ENCODE measurements at places on chromosomes 12 and 14. TPM values are rescaled to one million over a fixed set of nuclear protein-coding genes. Genes with fewer than 3 reads are reported as not detected.
A peak's percentile ranks its signal among the peaks of the same experiment; 100 is the strongest.

GRCh38 chr14:61347826-61348443 is 26.6 kb downstream of the PRKCH start:
- no peaks in the 10 kb centered on the region for H3K27me3 ChIP-seq
- peaks cover 26% of the 10 kb centered on the region for H3K4me1 ChIP-seq
- no peak for DNase-seq
- H3K36me3 ChIP-seq, result no peaks in the 10 kb centered on the region

GRCh38 chr14:64701660-64702059 is 2.6 kb upstream of the PLEKHG3 start:
- H3K36me3 ChIP-seq, result no peaks in the 10 kb centered on the region

DNA sequence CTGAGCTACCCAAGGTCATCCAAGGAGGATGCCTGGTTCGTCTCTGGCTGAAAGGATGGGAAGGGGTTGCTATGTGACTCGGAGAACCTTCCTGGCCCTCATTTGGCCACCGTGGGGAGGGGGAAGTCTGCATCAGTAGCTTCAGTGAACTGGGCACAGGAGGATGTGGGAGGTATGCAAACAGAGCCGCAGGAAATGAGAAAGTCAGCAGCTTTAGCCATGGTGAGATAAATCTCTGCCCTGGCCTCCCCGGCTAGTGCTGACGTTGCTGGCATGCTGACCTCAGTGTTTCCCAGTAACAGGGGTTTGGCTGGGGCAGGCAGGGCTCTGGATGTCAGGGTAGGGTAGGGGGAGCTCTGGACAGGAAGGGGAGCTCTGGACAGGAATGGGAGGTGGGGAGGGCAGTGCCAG is 2.3 kb upstream of the CEBPE start:
- peaks cover 29% of the 10 kb centered on the region for H3K4me1 ChIP-seq
- H3K27ac ChIP-seq, result no peak overlapping the region
- no peaks in the 10 kb centered on the region for H3K36me3 ChIP-seq
- H3K27me3 ChIP-seq, result no peaks in the 10 kb centered on the region
- DNase-seq, result no peak
- H3K4me3 ChIP-seq, result no peak overlapping the region

- H3K27me3 ChIP-seq, result no peaks in the 10 kb centered on the region
- H3K4me1 ChIP-seq, result peaks cover 27% of the 10 kb centered on the region
- H3K36me3 ChIP-seq, result no peaks in the 10 kb centered on the region
- peak overlapping the region; percentile 94 for H3K4me3 ChIP-seq
Observed at GRCh38 chr12:120470150-120470784, 719 bp upstream of the SRSF9 start.

GRCh38 chr14:37888234-37888633 is 292.8 kb downstream of the TTC6 start:
- H3K36me3 ChIP-seq, result no peaks in the 10 kb centered on the region
- no peaks in the 10 kb centered on the region for H3K27me3 ChIP-seq
- no peak overlapping the region for H3K27ac ChIP-seq
- H3K4me3 ChIP-seq, result no peak overlapping the region

The GSKIP gene
- 14.6 TPM for total RNA-seq
